Kidney epithelial cell (primary cell): ENCODE measurements at places on chromosomes 12 and 14. TPM values are rescaled to one million over a fixed set of nuclear protein-coding genes. Genes with fewer than 3 reads are reported as not detected.

GRCh38 chr12:125393569-125393968 is 328.3 kb downstream of the AACS start:
- DNase-seq: no peak

AKAP5 gene
- total RNA-seq: 1.2 and 1.5 TPM in 2 replicates

TAC3 gene
- not detected in 2 replicates for total RNA-seq

DNA sequence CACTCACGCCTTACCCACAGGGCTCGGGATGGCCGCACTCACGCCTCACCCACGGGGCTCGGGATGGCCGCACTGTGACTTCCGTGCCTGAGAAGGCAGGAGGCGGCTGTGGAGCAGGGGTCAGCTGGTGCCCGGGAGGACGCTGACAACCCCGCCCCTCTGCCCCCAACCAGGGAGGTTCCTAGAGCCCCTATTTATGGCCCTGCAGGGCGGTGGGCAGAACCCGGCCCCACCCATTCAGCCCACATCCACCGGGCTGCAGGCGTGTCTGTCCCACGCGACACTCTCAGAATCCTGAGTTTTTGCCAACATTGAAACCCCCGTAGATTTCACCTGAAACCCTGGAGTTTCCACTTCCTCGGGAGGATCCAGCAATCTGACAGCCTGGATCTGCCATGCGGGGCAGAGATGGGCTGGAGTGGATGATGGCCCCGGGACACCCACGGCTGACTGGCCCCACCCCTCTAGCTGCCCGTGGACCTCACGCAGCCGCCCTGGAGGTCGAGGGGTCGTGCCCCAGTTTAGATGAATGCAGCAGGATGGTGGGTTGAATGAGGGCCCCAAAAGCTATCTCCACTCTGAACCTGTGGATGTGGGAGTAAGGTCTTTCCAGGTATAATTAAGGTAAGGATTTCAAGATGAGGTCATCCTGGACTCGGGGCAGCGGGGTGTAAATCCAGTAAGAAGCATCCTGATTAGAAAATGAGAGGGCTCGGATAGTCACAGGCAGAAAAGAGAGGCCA is 20.4 kb downstream of the GALNT9 start:
- no peak for DNase-seq

TGM1 gene
- 3.1 and 12.3 TPM in 2 replicates for total RNA-seq

DNA sequence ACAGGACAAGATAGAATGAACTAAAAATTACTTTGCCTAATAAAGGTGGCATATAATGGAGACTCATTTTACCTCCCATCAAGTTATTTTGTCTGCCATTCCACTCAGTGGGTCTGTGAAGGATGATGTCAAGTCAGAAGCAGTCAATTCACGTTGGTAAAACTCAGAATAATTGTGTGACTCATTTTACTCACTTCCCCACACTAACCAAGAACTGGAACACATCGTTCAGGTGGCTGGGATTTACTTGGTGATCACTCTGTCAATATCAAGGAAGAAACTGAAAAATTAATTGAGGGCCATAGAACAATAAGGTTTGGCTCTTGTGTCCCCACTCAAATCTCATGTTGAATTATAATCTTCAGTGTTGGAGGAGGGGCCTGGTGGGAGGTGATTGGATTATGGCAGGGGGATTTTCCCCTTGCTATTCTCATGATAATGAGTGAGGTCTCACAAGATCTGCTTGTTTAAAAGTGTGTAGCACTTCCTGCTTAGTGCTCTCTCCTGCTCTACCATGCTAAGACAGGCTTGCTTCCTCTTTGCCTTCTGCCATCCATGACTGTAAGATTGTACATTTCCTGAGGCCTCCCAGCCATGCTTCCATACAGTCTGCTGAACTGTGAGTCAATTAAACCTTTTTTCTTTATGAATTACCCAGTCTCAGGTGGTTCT is 35.7 kb upstream of the GTF2A1 start:
- DNase-seq: no peak

DNA sequence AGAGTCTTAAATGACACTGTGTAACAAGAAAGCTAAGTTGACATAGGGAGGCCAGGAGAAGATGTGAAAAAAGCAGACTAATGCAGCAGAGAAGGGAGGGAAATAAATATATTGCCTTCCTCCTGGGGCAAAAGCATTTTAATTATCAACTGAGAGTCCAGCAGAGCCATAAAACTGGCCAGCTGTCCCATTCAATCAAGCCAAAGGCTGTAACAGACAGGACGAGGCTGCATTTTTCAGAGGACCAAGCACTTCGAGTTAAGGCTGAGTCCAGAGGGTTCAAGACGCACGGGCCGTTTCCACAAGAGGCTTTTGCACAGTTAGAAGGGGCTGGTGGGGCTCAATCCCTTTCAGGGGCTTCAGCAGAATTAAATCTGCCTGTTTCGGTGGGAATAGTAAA is 20.4 kb downstream of the MAP3K9 start:
- no peak for DNase-seq
